Right lung (tissue), 10 donors: ENCODE measurements at places on chromosomes 16 and 17.

DNA sequence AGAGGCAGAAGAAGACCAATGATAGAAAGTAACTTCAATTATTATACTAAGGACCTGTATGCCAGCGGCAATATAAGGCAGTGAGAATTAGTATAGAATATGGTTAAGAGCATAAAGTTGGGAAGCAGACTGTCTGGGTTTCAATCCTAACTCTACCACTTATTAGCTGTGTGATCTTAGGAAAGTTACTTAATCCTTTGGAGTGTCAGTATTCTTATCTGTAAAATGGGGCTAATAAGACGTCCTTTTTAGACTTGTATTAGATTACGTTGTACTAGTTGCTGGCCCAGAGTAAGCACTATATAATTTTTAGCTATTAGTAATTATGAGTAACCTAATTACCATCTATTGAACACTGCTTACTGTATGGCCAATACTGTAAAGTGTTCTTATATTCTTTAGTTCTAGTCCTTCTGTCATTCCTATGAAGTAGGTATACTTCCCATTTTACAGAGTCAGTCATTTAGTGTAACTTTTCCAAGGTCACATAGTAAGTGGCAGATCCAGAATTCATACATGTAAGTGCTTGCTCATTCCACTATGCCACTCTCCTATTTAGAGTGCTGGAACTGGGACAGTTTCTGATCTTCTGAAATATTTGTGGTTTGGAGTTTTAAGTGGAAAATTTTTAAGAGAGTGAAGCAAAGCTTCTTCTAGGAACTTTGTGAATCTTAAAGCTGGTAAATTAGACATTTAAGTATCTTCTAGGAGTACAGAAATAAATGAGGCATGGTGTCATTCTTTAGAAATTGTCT, 22.5 kb downstream of the HEATR9 start:
- no peak for DNase-seq

GRCh38 chr16:10367616-10368188, 18.2 kb upstream of the ATF7IP2 start:
- DNase-seq = no peak

GRCh38 chr17:8859027-8859803, 8.3 kb downstream of the PIK3R6 start:
- DNase-seq = no peak

DNA sequence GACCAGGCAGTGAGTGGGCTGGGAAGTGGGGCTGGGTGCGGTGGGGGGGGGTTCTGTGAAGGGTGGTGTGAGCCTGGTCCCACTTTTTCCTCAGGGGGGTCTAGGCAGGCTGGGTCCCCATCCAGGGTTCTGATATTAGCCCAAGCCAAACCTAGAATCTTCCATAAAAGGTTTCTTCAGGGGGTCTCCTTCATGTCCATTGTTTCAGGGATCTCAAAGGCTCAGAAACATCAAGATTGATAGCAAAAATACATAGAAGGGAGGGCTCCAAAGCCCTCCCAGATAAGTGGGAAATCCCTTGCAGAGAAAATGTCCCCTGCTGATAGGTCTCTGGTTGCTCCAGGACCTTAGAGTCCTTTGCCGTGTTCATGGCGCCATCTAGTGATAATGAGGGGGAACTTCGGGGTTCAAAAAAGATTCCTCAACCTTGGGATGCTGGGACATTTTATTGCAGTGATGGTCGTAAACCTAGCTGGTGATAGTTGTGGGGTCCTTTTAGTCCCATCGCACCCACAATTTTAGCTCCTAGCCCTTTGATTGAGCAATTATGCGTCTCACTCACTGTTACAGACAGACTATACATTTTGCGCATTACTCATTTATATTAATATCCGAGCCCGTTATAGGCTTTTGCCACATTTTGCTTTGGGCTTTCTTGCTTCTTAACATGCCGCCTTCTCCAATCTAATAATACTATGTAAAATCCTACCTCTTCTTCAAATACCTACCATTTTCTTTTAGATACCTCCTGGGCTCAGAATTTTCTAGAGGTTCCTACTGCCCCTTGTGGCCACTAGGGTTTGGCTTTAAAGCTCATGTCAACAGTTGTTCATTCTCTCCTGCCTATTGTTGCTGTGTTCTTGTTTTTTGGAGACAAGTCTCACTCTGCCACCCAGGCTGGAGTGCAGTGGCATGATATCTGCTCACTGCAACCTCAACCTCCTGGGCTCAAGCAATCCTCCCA, 35.1 kb downstream of the IGF2BP1 start:
- DNase-seq = peak; percentile 76

DNA sequence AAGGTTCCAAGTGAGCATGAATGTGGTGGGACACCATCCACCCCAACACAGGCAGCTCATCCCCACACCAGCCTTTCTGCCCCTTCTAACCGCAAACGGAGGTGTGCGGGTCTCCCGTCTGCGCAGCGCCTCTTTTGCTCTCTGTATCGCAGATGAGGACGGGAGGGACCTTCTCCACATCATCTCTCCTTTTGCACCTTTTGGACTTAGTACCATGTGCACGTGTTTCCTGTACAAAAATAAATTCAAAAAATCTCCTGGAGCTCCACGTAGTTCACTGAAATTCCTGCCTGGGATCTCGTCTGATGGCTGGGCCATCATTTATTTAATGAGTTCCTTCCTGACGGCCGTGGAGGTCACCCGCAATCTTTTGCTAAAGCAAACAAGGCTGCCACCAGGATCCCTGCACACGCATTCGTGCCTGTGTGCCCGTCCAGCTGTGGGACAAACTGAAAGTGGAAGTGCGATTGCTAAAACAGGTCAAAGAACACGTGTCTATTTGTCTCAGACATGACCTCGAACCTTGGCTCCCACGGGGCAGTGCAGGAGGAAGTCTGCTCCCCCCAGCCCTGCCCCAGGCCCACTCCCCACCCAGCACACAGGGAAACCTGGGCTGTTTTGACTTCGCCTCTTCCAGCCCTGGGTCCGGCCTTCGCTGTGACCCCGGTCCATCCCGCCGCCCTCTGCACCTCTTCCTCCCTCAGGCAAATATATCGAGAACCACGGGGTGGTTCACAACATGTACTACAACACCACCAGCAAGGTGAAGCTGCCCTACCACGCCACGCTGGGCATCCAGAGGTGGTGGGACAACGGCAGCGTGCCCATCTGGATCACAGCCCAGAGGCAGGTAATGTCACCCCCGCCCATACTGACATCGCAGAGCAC, 2.3 kb downstream of the ENPP7 start:
- no peak for DNase-seq

DNA sequence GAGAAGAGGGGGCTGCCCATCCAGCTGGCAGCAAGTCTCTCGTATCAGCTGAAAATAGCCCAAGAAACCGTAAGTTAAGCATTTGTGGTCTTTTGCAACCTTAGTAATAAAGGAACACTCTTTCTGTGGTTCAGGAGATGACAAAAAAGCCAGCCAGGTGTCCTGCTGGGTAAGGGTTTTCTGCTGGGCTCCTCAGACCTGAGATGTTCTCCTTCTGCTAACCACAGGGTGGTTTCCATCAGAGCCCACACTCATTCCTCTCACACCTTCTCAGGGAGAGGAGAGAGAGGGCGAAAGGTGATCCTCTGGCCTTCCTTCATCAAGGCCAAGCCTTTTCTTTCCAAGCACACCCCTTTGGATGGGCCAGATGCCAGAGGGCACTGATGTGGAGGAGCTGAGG, 70.7 kb downstream of the TEX14 start:
- DNase-seq = no peak

DNA sequence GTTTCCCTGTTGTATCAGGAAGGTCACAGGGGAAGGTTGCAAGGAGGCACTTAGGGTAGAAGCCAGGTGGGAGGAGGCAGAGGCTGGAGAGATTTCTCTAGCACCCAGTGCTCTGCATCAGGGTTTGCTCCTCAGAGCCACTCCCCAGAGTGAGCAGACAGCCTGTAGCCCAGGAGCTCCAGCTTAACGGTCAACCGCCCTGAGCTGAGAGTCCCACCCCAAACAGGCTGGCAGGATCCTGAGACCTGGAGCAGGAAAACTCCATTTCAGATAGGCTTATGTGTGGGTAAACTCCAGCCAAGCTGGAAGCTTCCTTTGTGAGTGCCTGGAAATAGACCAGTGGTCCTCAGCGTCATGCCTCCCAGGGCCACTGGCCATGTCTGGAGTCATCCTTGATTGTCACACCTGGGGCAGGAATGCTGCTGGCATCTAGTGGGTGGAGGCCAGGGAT, 37.9 kb downstream of the MPRIP start:
- DNase-seq = no peak

DNA sequence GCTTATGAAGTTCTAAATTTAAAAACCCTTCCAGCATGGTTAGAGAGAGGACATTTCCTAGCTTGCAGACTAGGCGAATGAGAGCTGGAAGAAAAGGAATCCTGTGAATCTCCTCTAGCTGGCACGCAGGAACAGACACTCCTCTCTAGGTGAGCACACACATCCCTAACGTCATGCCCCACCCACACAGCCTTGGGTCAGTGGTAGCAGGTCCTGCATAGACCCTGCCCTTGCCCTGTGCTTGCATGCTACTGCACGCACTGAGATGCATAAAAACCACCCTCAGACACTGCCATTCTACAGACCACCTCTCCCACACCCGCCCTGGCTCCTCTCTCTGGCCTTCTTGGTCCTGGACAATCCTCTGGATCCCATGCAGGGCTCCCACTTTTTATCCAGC, 23.5 kb downstream of the CES1 start:
- DNase-seq = no peak

GRCh38 chr17:80362428-80363119, 52.4 kb upstream of the ENDOV start:
- peak; percentile 19 for DNase-seq

GRCh38 chr17:59396134-59396826, 64.8 kb downstream of the YPEL2 start:
- no peak for DNase-seq

- DNase-seq = no peak
Measured at GRCh38 chr17:65197201-65197600, 60.0 kb downstream of the RGS9 start.

DNA sequence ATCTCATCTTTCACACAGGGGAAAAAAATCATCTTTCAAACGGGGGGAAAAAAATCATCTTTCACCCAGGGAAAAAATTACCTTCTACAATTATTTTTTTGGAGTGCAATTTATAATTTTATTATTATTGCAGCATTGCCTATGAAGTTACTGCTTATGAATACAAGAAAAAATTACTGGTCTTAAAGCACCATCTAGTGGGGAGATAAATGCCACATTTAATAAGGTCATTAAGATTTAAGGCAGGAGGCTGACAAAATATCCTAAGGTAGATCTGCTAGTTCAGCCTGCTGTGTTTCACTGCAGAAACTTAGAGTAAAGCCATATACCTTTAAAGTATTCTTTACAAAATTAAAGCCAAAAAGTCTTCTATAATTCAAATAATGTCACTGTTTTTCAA, 13.7 kb downstream of the SHCBP1 start:
- DNase-seq = no peak

DNA sequence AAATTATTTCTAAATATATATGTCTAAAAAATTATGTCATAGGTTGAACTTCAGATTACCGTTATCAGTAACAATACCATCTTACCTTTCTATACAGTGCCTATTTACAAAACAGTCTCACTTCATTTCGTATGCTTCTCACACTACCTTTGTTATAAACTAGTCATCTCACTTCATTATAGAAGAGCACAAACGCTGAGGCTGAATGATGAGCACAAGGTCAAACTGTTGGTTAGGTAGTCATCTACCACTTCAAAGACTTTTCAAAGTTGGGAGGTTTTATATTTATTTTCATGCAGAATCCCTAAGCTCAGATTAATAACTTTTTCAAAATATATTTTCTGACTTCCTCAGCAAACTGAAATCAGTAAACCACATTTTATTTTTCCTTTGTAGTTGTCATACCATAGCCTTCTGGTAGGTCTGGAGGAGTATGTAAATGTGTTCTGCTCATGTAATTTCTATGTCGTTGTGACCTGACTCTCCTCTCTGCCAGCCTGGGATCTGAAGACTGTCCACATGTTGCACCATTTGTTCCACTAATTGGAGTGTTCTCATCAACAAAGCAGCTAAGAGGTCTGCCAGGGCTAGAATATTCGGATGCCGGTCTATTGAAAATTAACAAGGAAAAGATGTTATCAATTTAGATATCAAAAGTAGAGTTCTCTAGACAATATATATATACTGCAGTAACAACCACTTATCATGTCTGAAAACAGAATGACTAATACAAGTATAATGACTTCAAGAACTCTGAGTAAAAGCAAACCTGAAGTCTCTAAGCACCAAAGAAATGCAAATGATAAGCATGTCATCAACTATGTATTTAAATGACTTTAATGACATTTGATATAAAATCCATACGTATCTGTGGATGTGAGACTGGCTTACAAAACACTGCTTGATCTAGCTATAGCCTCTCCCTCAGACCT, 73.9 kb downstream of the CEP95 start:
- DNase-seq = no peak

- no peak for DNase-seq
Measured at GRCh38 chr16:89135971-89136765, 35.4 kb upstream of the CDH15 start.

DNA sequence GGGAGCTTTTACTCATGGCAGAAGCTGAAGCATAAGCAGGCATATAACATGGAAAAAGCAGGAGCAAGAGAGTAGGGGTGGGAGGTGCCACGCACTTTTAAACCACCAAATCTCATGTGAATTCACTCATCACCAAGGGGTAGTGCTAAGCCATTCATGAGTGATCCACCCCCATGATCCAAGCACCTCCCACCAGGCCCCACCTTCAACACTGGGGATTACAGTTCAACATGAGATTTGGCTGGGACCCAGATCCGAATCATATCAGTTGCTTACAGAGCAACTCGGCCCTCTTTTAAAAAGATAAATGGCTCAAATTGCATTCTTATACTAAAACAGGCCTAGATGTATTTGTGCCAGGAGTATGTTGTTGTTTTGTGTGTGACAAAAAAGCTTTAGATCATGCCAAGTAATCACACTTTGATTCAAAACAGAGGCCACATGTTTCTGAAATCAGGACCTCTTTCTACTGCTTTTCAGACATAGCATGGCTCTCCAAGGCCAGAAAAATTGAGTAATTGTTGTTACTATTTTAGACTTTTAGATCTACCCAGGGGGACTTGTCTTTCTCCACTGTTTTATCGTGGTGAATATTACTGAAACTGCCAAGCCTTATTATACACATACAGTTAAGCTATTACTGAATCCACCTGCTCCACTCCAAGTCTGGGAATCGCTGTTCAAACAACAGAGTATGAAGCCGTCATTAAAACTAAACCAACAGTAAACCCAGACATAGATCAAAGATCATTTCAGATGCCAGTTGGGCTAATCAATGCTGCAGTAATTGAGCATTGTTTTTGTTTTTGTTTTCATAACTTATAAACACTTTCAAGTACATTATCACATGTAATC, 163.3 kb downstream of the KCNJ2 start:
- no peak for DNase-seq

GRCh38 chr16:57264950-57265371, 19.5 kb downstream of the PLLP start:
- no peak for DNase-seq

GRCh38 chr17:82270651-82271050, 2.8 kb downstream of the CSNK1D start:
- no peak for DNase-seq

- no peak for DNase-seq
Measured at GRCh38 chr17:77366206-77366557, 225.4 kb downstream of the SEC14L1 start.

GRCh38 chr17:4425398-4425797, 8.3 kb upstream of the SPNS3 start:
- DNase-seq = no peak
